Mucosa of descending colon (tissue), 3 donors: ENCODE measurements at places on chromosomes 2 and 18. TPM values are rescaled to one million over a fixed set of nuclear protein-coding genes. Genes with fewer than 3 reads are reported as not detected.

- DNase-seq, result no peak
These were observed 73.9 kb upstream of the SLC14A2 start for GRCh38 chr18:45541421-45541820.

GRCh38 chr2:23434721-23435121 is 49.7 kb downstream of the KLHL29 start:
- DNase-seq, result no peak

DNA sequence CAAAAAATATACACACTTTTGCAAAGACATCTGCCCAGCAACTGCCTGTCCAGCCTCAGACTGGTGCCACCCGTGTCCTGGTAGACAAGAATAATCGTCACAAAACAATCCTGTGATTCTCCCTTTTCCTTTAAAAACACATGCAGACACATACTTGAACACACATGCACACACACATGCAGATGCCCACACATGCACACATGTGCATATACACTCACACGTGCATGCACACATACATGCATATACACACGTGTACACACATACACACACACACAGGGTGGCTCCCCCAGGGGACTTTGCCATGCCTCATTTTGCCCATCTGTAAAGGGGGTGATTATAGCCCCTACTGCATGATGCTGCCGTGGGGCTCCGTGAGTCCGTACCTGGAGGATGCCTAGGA is 24.9 kb upstream of the ALPP start:
- no peak for DNase-seq

The FBXO41 gene
- total RNA-seq, result 2.0 TPM

DNA sequence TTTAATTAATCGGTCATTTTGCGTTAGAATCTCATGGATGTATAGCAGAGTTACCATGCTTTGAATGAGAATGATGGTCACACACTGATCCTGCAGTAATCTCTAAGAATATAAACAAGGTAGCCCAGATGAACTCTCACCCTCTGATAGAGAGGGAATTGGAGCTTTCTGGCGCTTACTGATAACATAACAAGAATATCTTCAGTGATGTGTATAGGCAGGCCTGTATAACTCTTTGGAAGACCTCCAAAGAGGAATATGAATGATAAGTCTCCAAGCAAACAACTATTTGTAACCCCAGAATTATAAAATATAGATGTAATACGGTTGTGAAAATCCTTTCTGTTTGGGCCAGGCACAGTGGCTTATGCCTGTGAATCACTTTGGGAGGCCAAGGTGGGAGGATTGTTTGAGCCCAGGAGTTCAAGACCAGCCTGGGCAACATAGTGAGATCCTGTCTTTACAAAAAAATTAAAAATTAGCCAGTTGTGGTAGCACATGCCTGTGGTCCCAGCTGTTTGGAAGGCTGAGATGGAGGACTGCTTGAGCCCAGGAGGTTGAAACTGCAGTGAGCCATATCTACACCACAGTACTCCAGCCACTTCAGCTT is 52.5 kb upstream of the LTBP1 start:
- no peak for DNase-seq

- peak; percentile 8 for DNase-seq
These were observed 79.8 kb downstream of the RHOB start for GRCh38 chr2:20526708-20527107.

DNA sequence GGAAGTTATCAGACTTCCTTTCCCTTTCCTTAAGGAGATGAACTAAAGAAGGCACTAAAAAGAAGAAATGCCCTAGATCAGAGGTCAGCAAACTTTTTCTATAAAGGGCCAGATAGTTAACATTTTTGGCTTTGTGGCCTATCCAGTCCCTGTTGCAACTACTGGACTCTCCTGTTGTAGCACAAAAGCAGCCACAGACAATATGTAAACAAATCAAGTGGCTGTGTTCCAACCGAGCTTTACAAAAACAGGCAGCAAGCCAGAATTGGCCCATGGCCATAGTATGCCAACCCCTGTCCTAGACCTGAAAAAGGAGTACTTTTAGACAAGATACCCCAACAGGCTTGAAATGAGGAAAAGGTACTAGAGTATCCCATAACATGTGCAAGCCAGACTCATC is 10.9 kb downstream of the NHEJ1 start:
- no peak for DNase-seq

The PLEKHH2 gene
- 2.6 TPM for total RNA-seq

- DNase-seq, result peak; percentile 76
These were observed 29.9 kb downstream of the ANO7 start for GRCh38 chr2:241218131-241219029.
